ENCODE measurements at places on chromosomes 12 and 14. TPM values are rescaled to one million over a fixed set of nuclear protein-coding genes. Genes with fewer than 3 reads are reported as not detected.

GRCh38 chr14:28381656-28382055 lies 384.9 kb upstream of the FOXG1 start:
- no peak for DNase-seq

DNA sequence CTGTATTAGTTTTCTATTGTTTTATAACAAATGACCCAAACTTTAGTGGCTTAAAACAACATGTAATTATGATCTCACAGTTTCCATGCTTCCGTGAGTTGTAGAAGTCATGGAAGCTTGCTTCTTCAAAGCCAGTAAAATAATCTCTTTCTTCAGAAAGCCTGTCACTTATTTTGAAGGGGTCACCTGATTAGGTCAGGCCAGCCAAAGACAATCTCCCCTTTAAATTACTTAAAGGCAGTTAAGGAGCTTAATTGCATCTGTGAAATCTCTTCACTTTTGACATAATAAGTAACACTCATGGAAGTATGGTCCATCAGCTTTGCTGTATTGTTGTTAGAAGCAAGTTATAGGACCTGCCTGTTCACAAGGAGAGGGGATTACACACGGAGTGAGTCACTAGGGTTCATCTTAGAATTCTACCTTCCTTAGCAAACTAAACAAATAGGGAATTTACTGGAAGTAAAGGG lies 89.8 kb downstream of the FAR2 start:
- DNase-seq = no peak

- no peak for DNase-seq
Observed at GRCh38 chr12:49698619-49699545, 8.3 kb downstream of the FMNL3 start.

DNA sequence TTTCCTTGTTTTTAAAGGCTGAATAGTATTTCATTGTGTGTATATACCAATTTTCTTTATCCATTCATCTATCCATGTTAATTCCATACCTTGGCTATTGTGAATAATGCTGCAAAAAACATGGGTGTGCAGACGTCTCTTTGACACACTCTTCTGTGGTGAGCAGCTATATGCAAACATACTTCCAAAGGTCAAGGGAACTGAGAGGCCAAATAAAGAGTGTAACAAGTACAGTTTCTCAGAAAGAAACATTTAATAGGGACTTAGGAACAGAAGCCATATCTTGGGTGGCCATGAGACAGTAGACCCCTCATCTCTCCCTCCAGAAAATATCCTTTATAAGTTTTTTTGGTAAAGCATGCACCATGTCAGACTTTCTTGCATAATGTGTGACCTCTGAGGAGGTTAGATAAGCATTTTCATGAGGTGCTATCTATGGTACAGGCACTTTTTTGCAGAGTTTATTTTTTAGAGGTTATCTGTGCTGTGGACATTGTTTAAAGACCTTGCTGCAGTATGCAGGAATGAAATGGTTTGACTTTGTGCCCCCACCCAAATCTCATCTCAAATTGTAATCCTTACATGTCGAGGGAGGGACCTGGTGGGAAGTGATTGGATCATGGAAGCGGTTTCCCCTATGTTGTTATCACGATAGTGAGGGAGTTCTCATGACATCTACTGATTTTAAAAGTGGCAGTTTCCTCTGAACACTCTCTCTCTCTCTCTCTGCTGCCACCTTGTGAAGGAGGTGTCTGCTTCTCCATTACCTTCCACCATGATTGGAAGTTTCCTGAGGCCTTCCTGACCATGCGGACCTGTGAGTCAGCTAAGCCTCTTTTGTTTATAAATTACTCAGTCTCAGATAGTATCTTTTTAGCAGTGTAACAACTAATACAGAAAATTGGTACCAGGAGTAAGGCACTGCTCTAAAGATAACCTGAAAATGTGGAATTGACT lies 1202.3 kb downstream of the GALC start:
- DNase-seq = no peak

GRCh38 chr12:124927201-124928094 lies 13.0 kb upstream of the UBC start:
- no peak for DNase-seq

DNA sequence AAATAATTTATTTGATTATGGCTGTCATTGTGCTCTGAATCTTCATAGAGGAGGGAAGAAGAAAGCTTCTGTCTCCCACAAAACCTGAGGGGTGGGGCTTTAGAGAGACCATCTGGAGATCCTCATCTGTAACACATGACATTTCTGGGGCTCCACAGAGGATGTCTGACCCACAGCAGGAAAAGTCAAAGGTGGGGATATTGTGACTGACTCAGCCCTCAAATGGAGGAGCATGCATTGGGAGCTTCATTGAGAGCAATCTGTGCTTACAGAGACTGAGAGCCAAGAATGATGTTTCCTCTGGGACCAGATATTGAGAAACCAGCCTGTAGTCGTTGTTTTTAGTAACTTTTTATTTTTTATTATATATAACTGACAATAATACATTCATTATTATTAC lies 158.7 kb downstream of the SYT1 start:
- DNase-seq = no peak

- DNase-seq = no peak
Observed at GRCh38 chr12:107385509-107385908, 292.2 kb upstream of the CRY1 start.

DNA sequence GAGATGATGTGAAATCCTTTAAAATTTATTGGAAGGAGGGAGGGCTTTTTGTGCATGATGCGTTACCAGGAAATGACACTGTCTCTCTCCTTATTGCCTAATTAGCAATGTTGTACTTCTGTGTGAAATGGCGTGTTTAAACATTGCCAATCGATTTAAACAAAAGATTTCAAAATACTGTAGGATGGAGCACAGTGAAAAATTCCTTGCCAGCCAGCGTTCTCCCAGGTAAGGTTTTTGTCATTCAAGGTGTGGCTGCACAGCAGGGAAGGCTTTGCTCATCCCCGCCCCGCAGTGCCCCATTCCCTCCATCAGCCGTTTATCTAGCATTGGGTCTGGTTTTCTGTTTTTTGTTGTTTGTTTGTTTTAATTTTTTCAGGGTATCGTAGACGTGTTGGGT lies 137.3 kb downstream of the CACNA1C start:
- no peak for DNase-seq

- DNase-seq = no peak
Observed at GRCh38 chr12:49296034-49296835, 1.3 kb downstream of the PRPH start.

DNA sequence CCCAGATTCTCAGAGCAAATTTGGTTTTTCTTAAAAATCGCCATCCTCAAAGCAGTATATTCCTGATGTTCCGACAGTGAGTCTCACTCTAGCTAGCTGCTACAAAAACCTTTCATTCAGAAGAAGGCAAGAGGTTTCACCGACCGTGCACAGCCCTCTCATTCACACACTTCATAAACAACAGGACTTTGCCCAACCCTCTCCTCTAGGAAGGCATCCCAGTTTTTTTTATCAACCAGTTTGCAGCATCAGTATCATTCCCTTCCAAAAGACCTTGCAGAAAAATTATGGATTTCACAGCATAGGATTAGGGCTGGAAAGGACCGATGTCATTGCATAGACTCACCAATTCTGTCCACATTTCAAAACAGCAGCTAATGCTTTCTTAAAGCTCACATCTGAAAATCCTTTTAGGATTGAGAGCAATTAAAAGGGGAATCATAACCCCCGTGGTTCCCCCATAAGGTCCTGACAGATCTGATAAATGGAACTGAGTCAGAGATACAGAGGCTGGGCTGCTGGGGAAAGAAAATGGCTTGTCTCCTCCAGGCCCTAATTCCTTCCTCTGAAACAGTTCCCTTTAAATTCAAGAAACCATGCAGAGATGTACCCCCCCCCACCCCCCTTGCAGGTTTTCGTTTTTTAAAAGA lies 597 bp downstream of the SVOP start:
- no peak for DNase-seq

DNA sequence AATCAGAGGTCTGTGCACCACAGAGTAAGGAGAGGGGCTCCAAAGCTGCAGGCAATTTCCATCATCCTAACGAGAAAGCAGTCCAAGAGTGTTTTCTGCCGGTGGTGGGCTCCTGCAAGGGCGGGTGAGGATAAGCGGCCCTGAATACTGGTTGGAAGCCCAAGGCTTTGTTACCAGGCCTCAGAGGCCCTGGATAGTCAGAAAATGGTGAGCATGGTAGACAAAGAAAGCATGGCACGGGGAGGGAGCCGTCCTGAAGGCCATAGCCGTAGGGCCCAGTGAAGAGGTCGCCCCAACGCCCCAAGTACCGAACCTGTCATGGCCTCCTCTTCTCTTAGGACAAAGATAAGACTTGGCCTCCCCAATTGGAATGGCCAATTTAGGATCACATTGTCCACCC lies 306.6 kb upstream of the FKBP4 start:
- DNase-seq = no peak

DNA sequence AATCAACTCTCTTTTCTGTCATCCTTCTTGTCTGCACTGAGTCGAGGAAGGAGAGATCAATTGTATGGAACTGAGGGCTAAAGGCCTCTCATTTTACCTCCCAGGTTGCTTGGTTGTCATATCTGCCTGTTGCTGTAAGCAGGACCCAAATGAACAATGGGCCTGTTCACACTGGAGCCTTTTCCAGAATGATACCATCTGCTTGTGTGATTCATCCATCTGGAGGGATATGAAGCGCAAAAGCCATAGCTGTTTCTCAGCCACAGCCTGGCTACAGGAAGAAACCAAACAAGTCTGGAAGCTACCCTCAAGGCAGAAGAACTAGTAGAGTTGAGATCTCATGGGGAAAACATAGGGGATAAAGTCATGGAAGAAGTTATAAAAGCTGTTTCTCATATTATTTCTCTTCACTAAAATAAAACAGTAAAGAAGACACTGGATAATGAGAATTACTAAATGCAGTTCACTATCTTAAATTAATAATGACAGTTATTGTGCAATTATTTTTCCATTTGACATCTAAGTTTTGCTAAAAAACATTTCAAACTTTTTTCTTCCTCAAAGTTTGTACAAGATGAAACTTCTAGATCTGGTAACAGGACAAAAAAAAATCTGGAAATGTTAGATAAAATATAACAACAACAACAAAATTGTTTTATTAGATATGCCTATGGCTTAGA lies 106.3 kb downstream of the SPTSSA start:
- no peak for DNase-seq

DNA sequence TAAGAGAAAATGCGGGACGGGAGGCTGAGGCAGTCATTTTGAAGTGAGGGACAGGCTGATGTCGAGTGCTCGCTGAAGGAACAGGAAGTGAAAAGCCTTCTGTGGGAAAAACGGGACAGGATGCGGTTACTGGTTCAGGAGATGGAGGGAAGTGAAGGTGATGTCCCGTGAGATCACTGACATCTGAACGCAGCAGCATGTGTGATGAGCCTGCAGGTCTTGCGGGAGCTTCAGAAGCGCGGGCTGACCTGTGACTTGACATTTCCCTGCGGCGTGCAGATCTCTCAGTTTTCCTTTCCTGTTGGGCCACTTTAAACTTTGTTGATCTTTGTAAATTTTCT lies 77.8 kb downstream of the DDX51 start:
- no peak for DNase-seq

GRCh38 chr12:98574110-98574509 lies 19.4 kb upstream of the SLC25A3 start:
- no peak for DNase-seq

DNA sequence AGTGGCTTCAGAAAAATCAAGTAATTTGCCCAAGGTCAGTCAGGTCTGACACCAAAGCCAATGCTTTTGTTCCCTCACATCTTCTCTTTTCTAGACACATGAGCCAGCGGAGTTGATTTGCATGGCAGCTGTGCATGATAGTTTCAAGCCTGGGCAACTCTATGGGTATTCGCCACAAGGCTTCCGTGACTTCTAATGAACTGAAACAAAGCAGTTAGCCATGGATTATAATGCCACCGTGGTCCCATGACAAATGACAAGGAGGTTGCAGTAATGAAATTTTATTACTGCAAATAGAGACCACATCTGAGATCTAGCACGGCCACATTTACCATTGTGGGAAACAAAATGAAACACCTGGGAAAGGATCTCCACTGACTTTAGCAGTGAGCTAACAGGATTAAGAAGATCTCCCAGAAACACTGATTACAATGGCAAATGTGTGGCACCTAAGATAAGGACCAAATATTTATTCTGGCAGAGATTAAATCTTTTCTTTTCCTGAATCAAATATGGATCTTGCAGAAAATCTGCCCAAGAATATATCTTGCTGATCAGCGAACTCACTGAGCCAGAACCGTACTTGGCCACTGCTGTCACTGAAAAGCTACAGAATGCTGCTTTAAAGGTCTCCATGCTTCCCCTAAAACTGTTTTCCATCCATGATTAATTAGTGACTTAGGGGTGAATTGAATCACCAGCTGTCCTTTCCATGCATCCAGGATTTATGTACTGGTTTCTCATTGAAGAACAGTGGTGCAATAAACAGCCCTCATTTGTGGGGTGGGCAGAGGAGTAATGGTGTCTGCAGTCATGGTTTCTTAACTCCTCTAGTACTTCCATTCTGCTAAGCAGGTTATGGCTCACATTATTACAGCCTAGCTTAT lies 551.0 kb downstream of the DIO2 start:
- peak; percentile 25 for DNase-seq

GRCh38 chr12:59067083-59067482 lies 146.8 kb upstream of the LRIG3 start:
- DNase-seq = no peak

DNA sequence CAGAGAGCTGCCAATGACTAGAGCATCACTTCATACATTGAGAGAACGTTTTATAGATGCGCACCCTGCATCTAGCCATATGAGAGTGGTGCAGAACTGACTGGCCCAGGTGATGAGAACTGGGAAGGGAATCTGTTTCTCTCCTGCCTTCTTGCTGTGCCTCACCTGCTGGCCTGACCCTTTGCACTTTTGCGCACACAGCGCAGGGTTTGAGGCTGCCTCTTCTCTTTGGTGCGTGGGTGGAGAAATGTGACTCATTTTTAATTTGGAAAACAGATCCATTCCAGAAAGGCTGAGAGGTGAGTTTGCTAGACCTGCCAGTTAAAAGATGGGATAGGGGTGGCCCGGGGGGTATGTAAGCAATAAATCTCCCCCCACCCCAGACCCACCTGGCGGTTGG lies 453 bp upstream of the ESRRB start:
- DNase-seq = no peak

SERPINA6 gene
- polyA plus RNA-seq = 9.0 TPM

FERMT2 gene
- 189 TPM for polyA plus RNA-seq

RIPK3 gene
- 3.6 TPM for polyA plus RNA-seq

HIP1R gene
- polyA plus RNA-seq = 55.0 TPM

GLIPR1L1 gene
- polyA plus RNA-seq = 0.60 TPM

THTPA gene
- polyA plus RNA-seq = 18.5 TPM

RAD51AP1 gene
- polyA plus RNA-seq = 32.9 TPM

PLEKHD1 gene
- 3.9 TPM for polyA plus RNA-seq

ADAM21 gene
- polyA plus RNA-seq = 0.28 TPM

TEAD4 gene
- polyA plus RNA-seq = 18.6 TPM

NKX2-8 gene
- polyA plus RNA-seq = not detected

Measured in right renal cortex interstitium (tissue), 3 donors.